ENCODE measurements at places on chromosomes 11 and 22.

GRCh38 chr22:35656284-35656752, 8.1 kb downstream of the APOL6 start:
- H3K27ac ChIP-seq: no peak overlapping the region
- no peaks in the 10 kb centered on the region for H3K4me1 ChIP-seq
- no peak for DNase-seq
- H3K27me3 ChIP-seq: no peaks in the 10 kb centered on the region
- peaks cover 19% of the 10 kb centered on the region for H3K36me3 ChIP-seq
- no peak overlapping the region for H3K4me3 ChIP-seq

GRCh38 chr11:95296621-95297025, 65.6 kb upstream of the SESN3 start:
- DNase-seq: no peak
- H3K36me3 ChIP-seq: no peaks in the 10 kb centered on the region
- H3K27me3 ChIP-seq: no peaks in the 10 kb centered on the region
- no peak overlapping the region for H3K27ac ChIP-seq
- H3K4me3 ChIP-seq: no peak overlapping the region

DNA sequence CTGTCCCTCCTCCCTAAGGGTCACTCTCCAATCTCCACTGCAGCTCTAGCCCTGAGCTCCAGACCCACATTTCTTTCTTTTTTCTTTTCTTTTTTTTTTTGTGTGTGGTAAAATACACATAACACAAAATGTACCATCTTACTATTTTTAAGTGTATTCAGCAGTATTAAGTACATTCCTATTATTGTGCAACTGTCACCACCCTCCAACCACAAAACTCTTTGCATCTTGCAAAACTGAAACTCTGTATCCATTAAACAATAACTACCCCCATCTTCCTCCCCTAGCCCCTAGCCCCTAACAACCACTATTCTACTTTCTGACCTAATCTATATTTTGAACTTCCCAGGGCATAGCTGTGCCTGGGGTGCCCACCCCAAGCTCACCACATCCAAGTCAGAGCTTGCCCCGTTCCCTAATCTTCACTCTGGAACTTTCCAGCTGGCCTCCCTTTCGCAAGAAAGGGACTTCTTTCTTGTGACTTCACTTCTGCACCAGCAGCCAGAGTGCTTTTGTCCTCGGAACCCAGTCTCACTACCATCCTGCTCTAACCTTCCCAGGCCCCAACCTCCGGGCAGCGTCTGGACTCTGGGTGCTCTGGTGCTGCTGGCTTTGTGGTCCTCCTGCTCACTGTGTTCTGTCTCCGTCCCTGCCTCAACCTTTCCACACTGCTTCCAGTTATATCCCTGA, 30.7 kb downstream of the PARVG start:
- no peaks in the 10 kb centered on the region for H3K4me1 ChIP-seq
- no peak for DNase-seq
- no peak overlapping the region for H3K4me3 ChIP-seq
- no peak overlapping the region for H3K27ac ChIP-seq
- no peaks in the 10 kb centered on the region for H3K36me3 ChIP-seq

DNA sequence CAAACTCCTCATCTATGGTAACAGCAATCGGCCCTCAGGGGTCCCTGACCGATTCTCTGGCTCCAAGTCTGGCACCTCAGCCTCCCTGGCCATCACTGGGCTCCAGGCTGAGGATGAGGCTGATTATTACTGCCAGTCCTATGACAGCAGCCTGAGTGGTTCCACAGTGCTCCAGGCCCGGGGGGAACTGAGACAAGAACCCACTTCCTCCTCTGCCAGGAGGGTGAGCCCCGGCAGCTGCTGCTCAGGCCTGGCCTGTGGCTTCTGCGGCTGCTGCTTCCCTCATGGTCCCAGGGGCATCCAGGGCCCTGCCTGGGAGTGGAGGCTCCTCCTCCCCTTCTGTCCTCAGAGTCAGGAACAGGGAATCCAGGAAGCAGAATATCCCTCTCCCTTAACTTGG, 98.4 kb downstream of the ZNF280B start:
- H3K4me1 ChIP-seq: no peaks in the 10 kb centered on the region
- DNase-seq: no peak
- no peak overlapping the region for H3K4me3 ChIP-seq
- H3K27me3 ChIP-seq: no peaks in the 10 kb centered on the region
- H3K36me3 ChIP-seq: no peaks in the 10 kb centered on the region

- no peak overlapping the region for H3K4me3 ChIP-seq
- H3K27me3 ChIP-seq: no peaks in the 10 kb centered on the region
Measured at GRCh38 chr11:38824573-38824972, 2226.5 kb upstream of the RAG2 start.

- DNase-seq: no peak
- H3K36me3 ChIP-seq: no peaks in the 10 kb centered on the region
- no peaks in the 10 kb centered on the region for H3K4me1 ChIP-seq
- no peak overlapping the region for H3K27ac ChIP-seq
- no peaks in the 10 kb centered on the region for H3K27me3 ChIP-seq
Measured at GRCh38 chr11:85277693-85278092, 349.5 kb downstream of the DLG2 start.

GRCh38 chr11:79220171-79220570, 220.7 kb downstream of the TENM4 start:
- no peak overlapping the region for H3K4me3 ChIP-seq
- H3K36me3 ChIP-seq: no peaks in the 10 kb centered on the region
- DNase-seq: no peak
- no peaks in the 10 kb centered on the region for H3K4me1 ChIP-seq
- H3K27me3 ChIP-seq: no peaks in the 10 kb centered on the region

DNA sequence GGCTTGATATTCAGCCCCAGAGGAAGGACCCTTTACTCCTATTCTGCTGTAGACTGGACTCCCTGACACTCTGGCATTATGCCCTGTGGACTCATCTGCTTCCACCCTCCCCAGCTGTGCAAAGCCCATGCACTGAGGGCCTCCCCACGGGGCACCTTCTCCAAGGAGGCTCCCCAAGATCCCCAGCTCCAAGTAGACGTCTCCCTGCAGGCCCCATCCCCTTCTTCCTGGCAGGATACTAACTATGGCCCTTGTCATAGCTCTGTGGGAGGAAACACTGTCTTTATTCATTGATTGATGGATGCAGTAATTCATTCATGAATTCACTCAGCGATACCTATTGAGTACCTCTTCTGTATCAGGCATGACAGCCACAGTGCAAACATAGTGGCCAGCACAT, 15.3 kb upstream of the APOL6 start:
- H3K36me3 ChIP-seq: no peaks in the 10 kb centered on the region
- no peaks in the 10 kb centered on the region for H3K27me3 ChIP-seq
- no peak overlapping the region for H3K27ac ChIP-seq
- H3K4me3 ChIP-seq: no peak overlapping the region
- H3K4me1 ChIP-seq: no peaks in the 10 kb centered on the region

GRCh38 chr22:45413013-45413367, 409 bp downstream of the SMC1B start:
- H3K36me3 ChIP-seq: no peaks in the 10 kb centered on the region
- no peaks in the 10 kb centered on the region for H3K27me3 ChIP-seq
- H3K27ac ChIP-seq: no peak overlapping the region
- H3K4me1 ChIP-seq: peaks cover 5% of the 10 kb centered on the region
- H3K4me3 ChIP-seq: peak overlapping the region; percentile 40
- no peak for DNase-seq

GRCh38 chr22:42819412-42820044, 37.5 kb downstream of the ARFGAP3 start:
- H3K27me3 ChIP-seq: no peaks in the 10 kb centered on the region
- no peak overlapping the region for H3K27ac ChIP-seq
- H3K4me3 ChIP-seq: no peak overlapping the region
- no peak for DNase-seq
- no peaks in the 10 kb centered on the region for H3K4me1 ChIP-seq
- H3K36me3 ChIP-seq: no peaks in the 10 kb centered on the region

DNA sequence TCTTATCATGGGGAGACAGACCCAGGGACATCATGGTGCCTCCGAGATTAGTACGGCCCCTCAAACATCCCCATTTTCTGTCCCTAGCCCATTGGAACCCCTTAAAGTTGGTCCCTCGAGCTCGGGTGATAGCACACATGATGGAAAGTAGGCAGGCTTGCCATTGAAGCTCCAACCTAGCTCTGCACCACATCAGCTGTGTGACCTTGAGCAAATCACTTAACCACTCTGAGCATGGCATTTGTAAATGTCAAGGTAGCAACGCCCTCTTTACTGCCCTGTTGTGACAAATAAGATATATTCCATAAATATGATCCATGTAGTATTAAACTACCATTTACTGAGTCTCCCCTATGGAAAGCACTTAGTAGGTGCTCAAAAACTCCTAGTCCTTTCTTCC, 61.1 kb downstream of the MIAT start:
- H3K4me1 ChIP-seq: no peaks in the 10 kb centered on the region
- no peaks in the 10 kb centered on the region for H3K36me3 ChIP-seq
- no peaks in the 10 kb centered on the region for H3K27me3 ChIP-seq
- no peak overlapping the region for H3K4me3 ChIP-seq

- no peak overlapping the region for H3K27ac ChIP-seq
- no peaks in the 10 kb centered on the region for H3K4me1 ChIP-seq
- no peaks in the 10 kb centered on the region for H3K36me3 ChIP-seq
- DNase-seq: peak; percentile 12
Measured at GRCh38 chr11:44624761-44625221, 59.3 kb downstream of the CD82 start.
